ENCODE measurements at places on chromosomes 2 and 18.

- DNase-seq, result peak; percentile 73
These were observed 74.2 kb downstream of the RAB31 start for GRCh38 chr18:9782073-9782857.

DNA sequence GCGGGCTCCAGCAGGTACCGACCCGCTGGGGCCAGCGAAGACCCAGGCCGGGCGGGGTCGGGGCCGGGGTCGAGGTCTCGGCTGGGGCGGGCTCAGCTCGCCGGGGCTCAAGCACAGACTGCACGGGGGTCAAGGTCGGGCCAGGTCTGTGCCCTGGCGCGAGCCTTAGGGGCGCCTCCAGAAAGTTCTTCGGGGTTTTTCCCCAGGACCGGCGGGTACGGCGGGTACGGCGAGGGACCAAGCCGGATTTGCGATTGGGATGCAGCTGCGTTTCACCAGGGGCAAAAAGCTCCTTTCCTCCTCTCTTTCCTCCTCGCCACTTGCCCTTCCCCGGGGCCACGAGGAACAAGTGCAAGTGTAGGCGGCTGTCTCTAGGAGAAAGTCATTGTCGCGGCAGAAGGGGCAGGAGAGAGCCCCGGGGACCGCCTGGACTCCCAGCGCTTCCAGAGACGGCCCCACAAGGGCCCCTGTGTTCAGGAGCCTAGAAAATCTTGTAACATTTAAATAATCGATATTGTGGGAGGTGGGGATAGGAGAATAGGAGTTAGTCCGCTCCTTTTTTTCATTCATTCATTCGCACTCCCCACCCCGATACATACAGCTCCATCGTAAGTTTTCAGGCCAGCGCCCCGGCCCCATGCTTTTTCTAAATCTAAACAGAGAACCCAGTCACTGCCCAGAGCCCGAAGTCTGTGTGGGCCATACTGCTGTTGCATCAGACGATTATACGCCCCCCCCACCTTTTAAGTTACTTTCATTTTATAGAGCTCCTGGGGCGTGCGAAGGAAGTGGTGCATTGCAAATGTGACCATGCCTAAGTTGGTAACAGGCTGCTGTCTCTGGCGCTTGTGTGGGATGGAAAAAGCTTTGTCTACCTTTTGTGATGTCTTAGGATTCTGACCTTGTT, 679 bp downstream of the PMAIP1 start:
- DNase-seq, result peak; percentile 85

- no peak for DNase-seq
These were observed 82.6 kb downstream of the ASB1 start for GRCh38 chr2:238509151-238509835.

DNA sequence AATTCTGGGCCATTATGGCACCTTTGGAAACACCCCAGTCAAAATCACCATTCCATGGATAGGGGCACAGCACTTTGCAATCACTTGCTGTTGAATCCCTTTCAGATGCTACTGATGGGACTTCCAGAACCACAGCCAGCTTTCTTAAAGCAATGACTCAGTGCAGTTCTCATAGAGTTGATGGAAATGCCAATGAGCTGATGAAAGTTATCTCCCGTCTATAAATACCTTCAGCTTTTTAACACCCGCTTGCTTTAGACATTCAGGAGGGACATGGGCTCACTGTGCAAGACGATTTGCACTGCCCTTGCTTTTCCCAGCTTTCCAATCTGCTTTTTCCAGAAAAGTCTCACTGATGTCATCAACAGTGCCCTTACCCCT, 66.7 kb upstream of the RPL31 start:
- DNase-seq, result no peak

DNA sequence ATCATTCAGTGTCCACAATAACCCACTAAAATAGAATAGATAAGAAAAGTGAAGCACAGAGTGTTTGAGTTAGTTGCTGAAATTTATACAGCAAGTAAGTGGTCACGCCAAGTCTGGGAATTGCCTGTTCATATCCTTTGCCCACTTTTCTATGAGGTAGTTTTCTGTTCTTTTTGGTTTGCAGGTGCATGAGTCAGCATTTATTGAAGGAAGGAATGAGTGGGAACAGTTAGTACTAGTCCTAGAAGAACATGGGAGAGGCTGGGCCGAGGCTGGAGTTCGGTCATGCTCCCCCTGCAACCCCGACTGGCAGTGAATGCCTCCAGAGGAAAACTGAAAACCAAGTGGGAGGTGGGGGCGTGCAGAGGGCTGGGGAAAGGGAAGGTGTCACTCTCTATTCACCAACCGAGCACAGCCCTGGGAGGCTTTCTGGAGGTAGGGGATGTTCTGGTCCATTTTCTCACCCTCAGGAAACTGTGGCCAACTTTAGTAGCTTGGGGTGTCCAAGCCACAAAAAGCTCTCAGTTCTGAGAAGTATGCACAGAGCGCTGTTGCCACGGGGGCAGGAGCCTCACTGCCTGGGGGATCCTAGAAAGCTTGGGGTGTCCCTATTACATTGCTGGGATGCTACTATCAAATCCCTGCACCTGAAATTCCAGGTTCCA, 41.4 kb downstream of the FOSL2 start:
- DNase-seq, result no peak

- DNase-seq, result no peak
These were observed 430.3 kb downstream of the XIRP2 start for GRCh38 chr2:167318581-167318980.

GRCh38 chr2:9873337-9873736, 30.1 kb downstream of the TAF1B start:
- DNase-seq, result no peak

GRCh38 chr18:63905361-63905760, 2.4 kb upstream of the SERPINB10 start:
- no peak for DNase-seq

DNA sequence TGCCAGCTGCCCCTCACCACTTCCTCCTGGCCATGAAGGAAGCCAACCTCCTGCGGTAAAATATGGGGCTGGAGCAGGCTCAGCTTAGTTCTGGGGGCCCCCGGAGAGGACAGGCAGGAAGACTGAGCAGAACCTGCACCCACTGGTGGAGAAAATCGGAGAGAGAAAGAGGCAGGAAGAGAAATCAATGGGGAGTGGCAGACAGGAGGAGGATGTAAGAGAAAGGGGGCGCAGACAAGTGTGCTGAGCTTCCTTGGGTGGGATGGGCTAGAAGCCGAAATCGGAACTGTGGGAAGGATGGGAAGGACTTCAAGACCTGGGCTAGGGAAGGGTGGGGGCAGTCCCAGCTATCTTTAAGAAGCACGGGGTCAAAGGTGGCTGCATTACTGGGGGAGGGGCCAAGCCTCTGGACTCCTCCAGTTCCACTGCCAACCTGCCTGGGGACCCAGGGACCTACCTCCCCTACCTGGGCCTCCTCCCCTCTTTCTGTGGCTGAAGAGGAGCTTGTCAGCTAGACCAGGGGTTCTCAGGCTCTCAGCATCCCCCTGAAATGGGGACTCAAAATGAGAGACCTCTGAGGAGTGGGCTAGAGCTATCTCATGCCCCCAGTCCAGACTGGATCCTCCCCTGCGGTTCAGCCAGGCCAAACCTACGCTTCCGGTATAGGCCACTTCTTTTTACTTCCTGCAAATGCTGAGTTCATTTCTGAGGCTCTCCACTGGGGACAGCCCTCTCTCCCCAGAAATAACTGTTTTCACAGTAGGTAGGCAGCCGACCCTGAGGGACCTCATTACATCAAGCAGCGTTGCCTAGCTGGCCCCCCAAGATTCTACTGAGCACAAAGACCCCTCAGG, 33.6 kb upstream of the B3GNT7 start:
- peak; percentile 90 for DNase-seq

- DNase-seq, result no peak
These were observed 37.2 kb upstream of the NEMP2 start for GRCh38 chr2:190571686-190572085.

DNA sequence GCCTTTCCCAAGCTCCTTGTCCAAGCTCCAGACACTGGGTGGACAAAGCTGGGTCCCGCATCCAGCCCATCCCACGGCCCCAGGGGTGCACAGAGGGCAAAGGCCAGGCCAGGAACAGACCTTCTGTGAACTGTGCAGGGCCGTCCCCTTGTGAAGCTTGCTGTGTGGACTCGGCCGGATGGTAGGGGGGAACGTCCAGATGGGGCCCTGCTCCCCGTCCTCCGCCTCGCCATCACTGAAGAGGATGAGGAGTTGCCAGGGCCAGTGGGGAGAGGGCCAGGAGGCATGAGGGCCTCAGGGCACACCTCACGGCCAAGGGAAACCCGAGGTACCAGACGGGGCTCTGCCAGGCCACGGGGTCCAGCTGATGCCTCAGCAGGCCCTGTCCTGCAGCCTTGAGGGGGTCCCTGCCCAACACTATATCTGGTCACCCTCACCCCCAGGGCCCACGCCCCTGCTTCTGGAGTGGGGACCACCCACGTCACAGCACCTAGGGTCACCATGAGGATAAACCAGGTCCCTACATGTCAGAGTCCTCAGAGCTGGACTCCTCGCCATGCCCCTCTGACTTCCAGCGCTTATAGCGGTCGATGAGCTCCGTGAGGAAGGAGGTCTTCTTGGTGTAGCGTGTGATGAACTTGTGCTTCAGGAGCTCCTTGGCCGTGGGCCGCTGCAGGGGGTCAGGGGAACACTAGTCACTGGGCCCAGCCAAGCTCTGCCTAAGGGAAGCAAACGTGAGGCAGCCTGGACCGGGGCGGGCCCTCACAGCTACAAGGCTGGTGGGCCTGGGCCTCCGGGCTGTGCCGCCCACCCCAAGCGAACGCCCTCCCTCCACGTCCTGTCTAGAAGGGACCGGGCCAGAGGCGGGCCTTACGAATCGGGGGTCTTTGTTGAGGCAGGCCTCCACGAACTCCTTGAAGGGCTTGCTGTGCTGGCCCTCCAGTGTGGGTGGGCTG, 10.0 kb downstream of the STK25 start:
- DNase-seq, result no peak

- no peak for DNase-seq
These were observed 248.2 kb downstream of the TMX3 start for GRCh38 chr18:68466672-68467071.

DNA sequence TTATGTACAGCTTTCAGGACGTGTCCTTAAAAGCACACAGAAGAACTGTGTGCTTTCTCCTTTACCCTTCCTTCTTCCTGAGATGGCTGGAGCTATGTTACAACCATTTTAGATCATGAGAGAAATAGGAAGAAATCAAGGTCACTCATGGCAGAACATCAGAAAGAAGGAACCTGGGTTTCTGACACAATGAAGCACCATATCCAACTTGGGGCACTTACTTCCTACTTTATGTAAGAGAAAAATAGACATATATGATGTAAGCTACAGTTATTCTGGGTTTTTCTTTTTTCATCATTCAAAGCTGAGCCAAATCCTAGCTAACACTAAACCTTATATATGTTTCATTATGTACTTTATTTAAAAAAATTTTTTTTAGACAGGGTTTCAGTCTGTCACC, 79.5 kb downstream of the FAM161A start:
- no peak for DNase-seq

GRCh38 chr2:45929674-45930395, 278.4 kb downstream of the PRKCE start:
- DNase-seq, result no peak

GRCh38 chr2:95344656-95345055, 47.5 kb downstream of the KCNIP3 start:
- DNase-seq, result no peak

GRCh38 chr2:225891013-225891412, 491.5 kb downstream of the NYAP2 start:
- DNase-seq, result no peak

GRCh38 chr18:28820353-28820752, 643.4 kb upstream of the CDH2 start:
- peak; percentile 2 for DNase-seq

GRCh38 chr2:85748985-85749875, 4.6 kb upstream of the ATOH8 start:
- no peak for DNase-seq

Data from hematopoietic multipotent progenitor cell treated with erythropoietin and hydrocortisone succinate and interleukin-3 and kit ligand, for 6 days (in vitro differentiated cells).